Skeletal muscle tissue (tissue), 5 donors: ENCODE measurements at places on chromosomes 5 and 9. TPM values are rescaled to one million over a fixed set of nuclear protein-coding genes. Genes with fewer than 3 reads are reported as not detected.

Gene BAAT
- total RNA-seq, result 0.52 TPM

Gene SLC6A7
- not detected for total RNA-seq

Gene LIX1
- 0.52 TPM for total RNA-seq

Gene NAIP
- total RNA-seq, result 15.1 TPM

Gene HK3
- 4.2 TPM for total RNA-seq

Gene GPR151
- total RNA-seq, result not detected

Gene PCDHGA10
- total RNA-seq, result 4.2 TPM
